ENCODE measurements at places on chromosomes 12 and 14.

DNA sequence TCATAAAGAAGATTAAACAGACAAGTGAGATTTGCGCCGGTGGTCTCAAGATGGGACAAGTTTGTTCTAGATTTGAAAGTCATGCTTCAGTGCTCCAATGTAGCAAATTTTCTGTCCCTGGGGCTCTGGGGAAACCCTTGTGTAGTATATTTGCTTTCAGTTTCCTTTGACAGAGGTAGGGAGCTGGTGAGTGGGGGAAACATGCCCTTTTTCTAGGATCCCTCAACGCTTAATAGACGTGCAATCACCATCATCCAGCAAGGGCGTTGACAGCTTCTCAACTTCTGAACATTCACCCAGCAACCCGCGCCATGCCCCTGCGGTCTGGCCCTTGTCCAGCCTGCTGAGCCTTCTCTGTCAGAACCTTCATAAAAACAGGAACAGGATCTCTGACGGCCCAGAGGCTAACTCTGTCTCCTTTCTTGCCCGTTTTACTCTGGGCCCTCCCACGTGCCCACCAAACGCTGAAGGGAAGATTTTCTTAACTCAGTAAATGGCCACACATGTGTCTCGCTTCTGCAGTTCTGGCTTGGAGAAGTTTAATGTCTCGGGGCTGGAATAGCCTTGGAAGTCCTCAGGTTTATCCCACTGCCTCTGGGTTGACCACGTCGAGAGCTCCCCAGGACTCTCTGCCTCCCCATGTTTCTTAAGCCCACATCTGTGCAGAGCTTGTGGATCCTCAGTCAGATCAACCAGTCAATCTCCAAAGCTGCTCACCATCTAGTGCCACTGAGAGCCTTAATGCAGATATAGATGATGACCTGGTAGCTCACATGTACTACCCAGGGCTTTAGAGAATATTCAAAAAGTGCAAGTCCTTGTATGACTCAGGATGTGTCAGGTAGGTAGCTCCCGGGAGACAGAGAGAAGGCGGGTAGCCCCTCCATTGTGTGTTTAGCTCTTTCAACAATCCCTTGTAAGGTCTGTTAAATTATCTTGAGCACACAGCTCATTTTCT is 58.1 kb upstream of the CCND2 start:
- DNase-seq = no peak

DNA sequence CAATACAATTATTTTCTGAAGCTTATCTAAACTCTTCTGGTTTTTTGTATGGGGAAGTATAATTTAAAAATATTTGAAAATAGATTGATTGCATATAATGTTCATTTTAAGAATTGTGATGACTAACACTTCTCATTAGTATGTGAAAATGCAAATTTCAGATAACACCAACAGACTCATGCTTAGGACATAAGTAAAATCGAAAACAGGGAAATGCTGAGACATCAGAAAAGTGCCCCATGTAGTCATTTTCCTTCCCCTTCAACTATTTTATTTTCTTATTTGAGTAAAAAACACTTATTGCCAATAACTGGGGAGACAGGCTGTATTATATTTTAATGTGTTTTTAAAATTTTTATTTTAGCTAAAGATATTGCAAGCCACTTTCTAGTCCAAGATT is 814.7 kb downstream of the GALC start:
- DNase-seq = no peak

GRCh38 chr14:85280074-85280473 is 249.9 kb upstream of the FLRT2 start:
- DNase-seq = no peak

- DNase-seq = no peak
Measured at GRCh38 chr12:56387152-56387736, 24.6 kb upstream of the APOF start.

- DNase-seq = no peak
Measured at GRCh38 chr14:56860441-56860840, 50.2 kb upstream of the OTX2 start.

DNA sequence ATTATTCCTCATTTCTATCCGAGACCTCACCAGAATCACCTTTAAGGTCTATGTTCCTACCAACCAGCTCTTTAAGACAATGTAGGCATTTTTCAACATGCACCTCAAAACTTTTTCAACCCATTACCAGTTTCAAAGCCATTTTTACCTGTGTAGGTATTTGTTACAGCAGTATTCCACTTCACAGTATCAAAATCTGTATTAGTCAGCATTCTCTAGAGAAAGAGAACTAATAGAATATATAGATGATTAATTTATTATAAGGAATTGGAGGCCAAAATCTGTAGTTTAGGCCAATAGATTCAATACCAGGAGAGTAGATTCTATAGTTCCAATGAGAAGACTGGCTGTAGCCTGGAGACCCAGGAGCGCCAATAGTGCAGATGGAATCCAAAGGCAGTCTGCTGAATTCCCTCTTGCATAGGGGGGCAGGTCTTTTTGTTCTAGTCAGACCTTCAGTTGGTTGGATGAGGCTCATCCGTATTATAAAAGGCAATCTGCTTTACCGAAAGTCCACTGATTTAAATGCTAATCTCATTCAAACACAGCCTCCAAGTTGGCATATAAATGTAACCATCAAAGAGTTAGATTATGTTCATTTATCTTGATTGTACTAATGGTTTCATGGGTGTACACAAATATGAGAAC is 151.6 kb upstream of the SYT1 start:
- no peak for DNase-seq

DNA sequence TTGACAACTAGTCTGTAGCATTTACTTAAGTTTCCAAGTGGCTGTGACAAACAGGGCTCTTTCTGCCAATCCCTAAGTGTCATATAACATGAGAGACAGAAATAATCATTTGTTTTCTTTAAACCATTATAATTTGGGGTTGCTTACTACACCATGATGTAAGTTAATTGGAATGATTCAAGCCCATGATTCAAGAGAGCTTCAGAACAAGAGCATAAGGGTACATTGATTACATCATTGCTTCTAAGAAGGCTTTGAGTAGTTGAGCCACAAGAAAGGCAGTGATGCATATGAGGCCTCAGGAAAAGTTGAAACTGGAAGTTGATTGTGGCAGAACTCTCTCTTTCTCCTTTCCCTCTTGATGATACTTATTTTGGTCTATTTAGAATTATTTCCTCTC is 444.0 kb downstream of the CCER1 start:
- DNase-seq = no peak

DNA sequence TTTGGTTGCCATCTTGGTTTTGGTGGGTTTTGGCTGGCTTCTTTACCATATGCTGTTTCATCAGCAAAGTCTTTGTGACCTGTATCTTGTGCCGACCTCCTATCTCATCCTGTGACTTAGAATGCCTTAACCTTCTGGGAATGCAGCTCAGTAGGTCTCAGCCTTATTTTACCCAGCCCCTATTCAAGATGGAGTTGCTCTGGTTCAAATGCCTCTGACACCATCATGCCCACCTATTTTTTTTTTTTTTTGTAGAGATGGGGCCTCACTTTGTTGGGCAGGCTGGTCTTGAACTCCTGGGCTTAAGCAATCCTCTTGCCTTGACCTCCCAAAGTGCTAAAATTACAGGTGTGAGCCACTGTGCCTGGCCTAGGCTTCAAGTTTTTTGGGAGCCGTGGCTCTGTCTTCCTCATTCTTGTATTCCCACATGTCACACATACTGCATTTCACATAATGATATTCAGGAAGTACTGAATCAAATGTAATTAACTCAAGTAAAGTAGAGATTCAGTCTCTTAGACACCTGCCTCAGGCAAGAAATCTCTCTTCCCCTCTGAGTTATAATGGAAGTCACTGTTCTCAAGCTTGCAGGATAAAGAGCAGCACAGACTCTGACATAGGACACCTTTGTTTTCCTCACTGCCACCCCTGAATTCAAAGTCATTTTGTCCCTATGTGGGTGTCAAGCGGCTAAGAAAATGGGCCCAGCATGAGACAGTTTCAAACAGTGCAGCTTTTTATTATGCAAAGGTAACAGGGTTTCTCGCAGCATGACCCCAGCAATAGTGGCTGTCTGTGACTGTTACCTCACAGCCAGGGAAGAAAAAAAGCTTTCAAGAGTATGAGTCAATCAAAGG is 159.0 kb downstream of the PTPN11 start:
- DNase-seq = no peak

GRCh38 chr12:48336061-48336460 is 14.7 kb downstream of the ZNF641 start:
- no peak for DNase-seq

DNA sequence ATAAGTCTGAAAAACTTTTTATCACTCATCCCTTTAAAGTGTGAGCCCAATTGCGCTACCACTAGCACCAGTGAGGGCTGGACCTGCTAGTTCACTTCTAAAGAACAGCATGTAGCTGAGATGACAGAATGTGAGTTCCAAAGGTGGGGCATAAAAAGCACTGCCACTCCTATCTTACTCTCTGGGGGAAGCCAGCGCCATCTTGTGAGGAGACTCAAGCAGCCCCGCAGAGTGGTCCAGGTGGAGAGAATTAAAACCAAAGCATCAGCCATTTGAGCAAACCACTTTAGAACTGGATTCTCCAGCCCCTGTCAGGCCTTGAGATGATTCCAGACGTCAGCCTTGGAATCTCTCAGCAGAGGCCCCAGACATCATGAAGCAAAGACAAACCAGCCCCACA is 39.9 kb downstream of the TMEM132D start:
- no peak for DNase-seq

- DNase-seq = no peak
Measured at GRCh38 chr14:76320975-76321374, 55.0 kb upstream of the ESRRB start.

- DNase-seq = no peak
Measured at GRCh38 chr12:121176826-121177529, 33.0 kb upstream of the P2RX4 start.

All from DMS79 treated with DMSO at 0.1 percent for 48 hours (cell line).